ENCODE measurements at places on chromosomes 3 and 15. TPM values are rescaled to one million over a fixed set of nuclear protein-coding genes. Genes with fewer than 3 reads are reported as not detected.

DNA sequence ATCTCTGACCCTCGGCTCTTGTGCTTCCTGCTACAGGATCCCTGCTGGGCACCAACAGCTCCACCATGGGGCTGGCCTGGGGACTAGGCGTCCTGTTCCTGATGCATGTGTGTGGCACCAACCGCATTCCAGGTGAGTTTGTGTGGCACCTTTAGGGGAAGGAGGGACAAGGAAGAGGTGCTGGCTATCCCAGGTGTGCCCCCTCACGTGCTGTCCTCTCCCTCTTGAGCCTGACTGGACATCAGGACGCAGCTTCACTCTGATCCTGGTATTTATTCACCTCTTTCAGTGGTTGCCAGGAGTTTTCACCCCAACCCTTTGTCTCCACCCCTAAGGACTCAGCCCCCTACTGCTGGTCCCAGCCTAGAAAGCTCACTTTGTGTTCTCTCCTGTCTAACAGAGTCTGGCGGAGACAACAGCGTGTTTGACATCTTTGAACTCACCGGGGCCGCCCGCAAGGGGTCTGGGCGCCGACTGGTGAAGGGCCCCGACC is 960 bp downstream of the THBS1 start:
- peaks cover 24% of the 10 kb centered on the region for H3K4me1 ChIP-seq
- H3K27ac ChIP-seq = no peak overlapping the region
- no peak overlapping the region for H3K4me3 ChIP-seq
- H3K27me3 ChIP-seq = no peaks in the 10 kb centered on the region
- DNase-seq = no peak

DNA sequence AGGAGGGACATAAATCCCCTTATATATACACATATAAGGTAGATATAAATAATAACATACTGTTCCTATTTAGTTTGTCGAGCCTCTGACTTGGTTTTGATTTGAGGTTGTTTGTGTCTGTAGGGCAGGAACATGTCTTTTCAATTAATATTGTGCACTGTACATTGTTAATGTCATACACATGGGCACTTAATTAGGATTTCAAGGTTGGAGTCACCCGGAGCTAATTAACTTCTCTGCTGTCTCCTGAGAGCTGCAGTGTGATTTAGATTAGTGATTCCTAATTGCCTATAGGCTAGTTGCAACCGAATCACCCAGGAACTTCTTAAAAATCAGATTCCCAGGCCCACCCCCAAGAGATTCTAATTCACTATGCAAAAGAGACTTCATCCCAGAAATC is 50.4 kb upstream of the FILIP1L start:
- DNase-seq = no peak
- no peaks in the 10 kb centered on the region for H3K36me3 ChIP-seq
- H3K4me1 ChIP-seq = no peaks in the 10 kb centered on the region
- no peak overlapping the region for H3K27ac ChIP-seq

GRCh38 chr3:100516838-100517237 is 24.4 kb downstream of the TMEM45A start:
- H3K27me3 ChIP-seq = no peaks in the 10 kb centered on the region
- no peaks in the 10 kb centered on the region for H3K36me3 ChIP-seq
- H3K4me1 ChIP-seq = no peaks in the 10 kb centered on the region

DNA sequence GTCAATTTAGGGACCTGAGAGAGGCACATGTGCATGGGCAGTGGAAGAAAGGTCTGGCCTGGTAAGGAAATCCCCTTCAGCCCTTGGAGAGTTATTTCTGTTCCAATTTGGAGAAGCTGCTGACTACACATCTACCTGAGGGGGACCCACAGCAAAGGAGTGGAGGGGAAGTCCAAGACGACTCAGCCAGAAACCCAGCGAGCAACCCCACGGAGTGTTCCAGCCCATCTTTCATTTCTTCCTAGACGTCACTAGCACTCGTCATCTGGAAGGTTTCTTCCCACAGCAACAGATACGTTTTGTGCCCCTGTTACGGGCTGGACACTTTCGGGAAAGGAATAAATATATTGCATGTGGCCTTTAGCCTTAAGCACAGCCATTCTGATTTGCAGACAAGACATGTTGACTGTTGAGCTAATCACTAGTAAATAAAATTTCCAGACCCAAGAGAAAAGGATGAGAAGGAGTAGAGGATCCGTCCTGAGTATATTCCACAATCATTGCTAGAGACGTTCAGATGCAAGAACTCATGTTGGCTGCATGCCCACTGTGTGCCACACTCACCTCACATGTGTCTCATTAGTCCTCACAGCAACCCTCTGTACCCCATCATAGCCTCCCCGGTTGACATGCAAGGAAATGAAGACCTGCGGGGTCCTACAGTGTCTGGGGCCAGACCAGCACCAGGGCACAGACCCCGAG is 7.8 kb upstream of the FAM174B start:
- H3K4me1 ChIP-seq = no peaks in the 10 kb centered on the region
- no peak for DNase-seq
- H3K4me3 ChIP-seq = no peak overlapping the region
- no peaks in the 10 kb centered on the region for H3K27me3 ChIP-seq
- H3K36me3 ChIP-seq = no peaks in the 10 kb centered on the region

DNA sequence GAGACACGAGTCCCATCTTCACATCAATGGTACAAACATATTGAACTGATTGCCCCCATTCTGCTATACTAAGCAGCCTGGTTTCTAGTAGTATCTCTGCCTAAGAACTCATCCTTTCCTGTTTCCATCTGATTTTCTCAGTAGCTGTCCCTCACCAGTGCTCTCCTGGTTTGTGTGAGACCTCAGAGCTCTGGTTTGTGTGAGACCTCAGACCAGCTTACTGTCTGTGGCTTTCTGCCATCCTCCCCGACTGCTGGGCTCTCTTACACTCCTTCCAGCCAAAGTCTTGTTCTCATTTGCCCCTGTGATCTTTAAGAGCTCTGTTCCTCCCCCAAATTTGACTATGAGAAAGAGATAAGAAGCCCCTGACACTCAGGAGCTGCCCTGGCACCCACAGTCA is 41.1 kb upstream of the NEDD4 start:
- H3K4me3 ChIP-seq = no peak overlapping the region
- no peaks in the 10 kb centered on the region for H3K4me1 ChIP-seq
- no peak overlapping the region for H3K27ac ChIP-seq

- no peak overlapping the region for H3K27ac ChIP-seq
- no peaks in the 10 kb centered on the region for H3K27me3 ChIP-seq
- no peak for DNase-seq
Observed at GRCh38 chr3:29436612-29437323, 155.9 kb downstream of the RBMS3 start.

Gene B3GALNT1
- total RNA-seq = 1.4 TPM

Gene MESP2
- total RNA-seq = not detected

Gene ACAN
- not detected for total RNA-seq

Gene SCAANT1
- not detected for total RNA-seq

Gene ARPIN
- 0.09 TPM for total RNA-seq

Gene FILIP1L
- total RNA-seq = 0.32 TPM

Gene LAMB2
- total RNA-seq = 3.6 TPM

Gene SMAD6
- 0.14 TPM for total RNA-seq

Data from T-cell (primary cell).